ENCODE measurements at places on chromosomes 1 and 21.

DNA sequence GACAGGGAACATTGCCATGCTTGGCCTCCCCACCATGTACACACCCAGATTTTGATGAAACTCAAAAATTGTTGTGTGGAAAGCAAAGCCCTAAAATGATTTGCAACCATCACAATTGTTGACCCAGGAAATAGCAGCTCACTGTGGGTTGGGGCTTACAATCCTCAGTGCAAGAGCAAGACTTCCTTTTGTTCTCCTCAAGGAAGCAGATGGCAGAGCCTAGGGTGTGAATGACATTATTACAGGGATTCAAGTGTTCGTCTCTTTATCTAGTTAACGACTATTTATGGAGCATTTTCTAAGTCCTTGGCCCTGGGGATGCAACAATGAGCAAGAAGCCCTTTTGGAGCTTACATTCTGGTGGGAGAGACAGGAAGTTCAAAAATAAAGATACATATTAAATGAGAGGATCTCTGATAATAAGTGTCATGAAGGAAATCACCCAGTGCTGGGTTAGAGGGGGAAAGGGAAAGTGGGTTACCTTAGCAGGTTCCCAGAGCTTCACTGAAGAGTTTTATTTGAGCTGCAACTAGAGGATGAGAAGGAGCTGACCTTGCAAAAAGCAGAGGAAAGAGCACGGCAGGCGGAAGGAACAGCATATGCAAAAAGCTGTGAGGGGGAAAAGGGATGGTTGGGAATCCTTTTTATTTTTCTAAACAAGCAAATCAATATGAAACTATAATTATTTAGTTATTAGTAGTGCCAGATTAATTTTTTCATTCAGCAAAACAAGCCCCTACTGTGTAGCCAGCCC lies 38.5 kb upstream of the ID3 start:
- DNase-seq = no peak

DNA sequence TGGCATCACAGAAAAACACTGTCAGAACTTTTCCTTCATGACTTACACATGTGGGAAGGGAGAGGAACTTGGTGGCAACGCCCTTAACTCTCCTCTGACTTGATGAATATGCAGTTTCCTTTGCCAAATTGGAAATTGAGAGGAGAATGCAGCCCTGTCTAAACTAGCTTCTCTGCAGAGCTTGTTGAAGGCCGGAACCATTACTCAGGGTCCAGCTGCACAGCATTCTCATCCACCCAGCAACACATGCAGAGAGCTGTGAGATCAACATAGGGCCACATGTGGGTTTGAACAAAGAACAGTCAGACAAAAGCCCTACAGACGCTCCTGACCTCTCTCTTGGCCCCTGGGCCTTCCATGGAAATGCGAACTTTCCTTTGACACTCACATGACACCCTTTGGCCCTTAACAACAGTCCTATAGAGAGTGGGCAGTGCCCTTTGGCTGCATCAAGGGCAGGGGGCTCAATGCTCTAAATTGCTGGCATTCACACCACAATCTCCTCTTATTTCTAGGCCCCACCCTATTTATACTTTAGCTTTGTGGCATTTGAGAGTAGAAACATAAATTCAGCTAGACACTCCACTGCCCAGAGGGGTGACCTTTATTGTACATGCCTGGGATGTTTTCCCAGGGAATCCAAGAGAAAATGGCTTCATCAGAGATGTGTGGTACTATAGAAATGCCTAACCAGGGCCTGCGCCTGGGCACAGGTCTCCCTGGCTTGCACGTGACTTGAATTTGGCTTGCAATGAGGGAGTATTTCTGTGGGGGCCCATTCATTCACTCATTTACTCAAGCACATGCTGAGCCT lies 64.4 kb downstream of the CDC7 start:
- DNase-seq = no peak

- DNase-seq = peak; percentile 88
These were observed 13.1 kb upstream of the SLC30A1 start for GRCh38 chr1:211591980-211592493.

- no peak for DNase-seq
These were observed 185.5 kb downstream of the CRB1 start for GRCh38 chr1:197453376-197454058.

DNA sequence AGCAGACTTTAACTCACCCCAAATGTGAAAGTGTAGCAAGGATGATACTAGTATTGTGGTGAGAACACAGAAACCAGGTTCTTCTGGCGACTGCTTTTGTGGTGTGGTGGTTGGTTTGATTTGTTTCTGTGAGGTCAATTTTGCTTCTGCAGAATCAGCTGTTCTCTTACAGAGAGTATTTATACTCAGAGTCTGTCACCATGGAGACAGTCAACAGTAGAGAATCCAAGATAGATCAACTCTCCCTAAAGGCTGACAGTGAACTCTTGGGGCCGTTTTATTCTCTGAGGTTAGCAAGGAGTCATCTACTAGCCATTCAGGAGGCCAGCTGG lies at the start of gene CFAP107:
TSS of gene CFAP107 (plus strand) at position 209 of the 332 bp plus-strand sequence. CDS start 231 bp downstream, outside the sequence.
- DNase-seq = no peak

DNA sequence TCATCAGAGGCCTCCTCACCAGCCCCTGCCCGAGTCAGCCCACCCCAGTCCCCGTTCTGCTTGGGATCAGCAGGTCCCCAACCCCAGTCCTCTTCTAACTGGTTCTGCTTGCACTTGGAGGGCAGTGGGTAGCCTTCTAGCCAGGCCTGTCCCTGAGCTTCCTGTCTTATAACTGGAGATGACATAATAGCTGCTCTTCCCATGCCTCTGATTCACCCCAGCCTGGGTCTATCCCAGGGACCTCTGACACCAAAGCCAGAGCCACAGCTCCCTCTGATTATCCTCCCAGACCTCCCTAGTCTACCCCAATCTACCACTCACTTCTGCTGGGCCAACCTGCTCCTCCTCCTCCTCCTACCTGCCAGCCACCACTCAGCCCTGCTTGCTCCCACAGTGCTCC lies 31.4 kb downstream of the IQGAP3 start:
- peak; percentile 40 for DNase-seq

GRCh38 chr1:51524817-51525216 lies 5.8 kb upstream of the EPS15 start:
- DNase-seq = no peak

- DNase-seq = no peak
These were observed 15.3 kb upstream of the TMCO2 start for GRCh38 chr1:40232444-40232843.

- no peak for DNase-seq
These were observed 45.1 kb upstream of the ROR1 start for GRCh38 chr1:63728611-63729226.

DNA sequence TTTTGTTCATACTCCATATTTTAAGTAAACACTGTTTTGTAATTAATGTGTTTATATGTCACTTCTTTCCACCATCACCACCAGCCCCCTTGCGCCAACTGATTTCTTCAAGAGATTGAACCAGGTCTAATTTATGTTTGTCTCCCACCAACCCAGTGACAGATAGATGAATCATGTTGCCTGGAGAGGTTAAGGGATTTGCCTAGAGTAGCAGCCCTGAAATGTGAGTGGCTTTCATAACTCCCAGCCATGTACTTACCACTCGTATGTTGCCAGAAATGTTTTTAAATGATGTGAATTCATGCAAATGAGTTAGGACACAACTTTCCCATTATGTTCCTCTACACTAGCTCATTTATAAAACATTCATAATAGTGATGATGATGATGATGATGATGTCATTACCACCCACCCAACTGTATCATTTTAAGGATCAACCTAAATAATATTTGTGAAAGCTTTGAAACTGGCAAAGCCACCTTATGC lies 86.9 kb downstream of the LRRC8D start:
- DNase-seq = peak; percentile 88

All from EL (cell line).